ENCODE measurements at places on chromosomes 6 and 20.
A peak's percentile ranks its signal among the peaks of the same experiment; 100 is the strongest.

DNA sequence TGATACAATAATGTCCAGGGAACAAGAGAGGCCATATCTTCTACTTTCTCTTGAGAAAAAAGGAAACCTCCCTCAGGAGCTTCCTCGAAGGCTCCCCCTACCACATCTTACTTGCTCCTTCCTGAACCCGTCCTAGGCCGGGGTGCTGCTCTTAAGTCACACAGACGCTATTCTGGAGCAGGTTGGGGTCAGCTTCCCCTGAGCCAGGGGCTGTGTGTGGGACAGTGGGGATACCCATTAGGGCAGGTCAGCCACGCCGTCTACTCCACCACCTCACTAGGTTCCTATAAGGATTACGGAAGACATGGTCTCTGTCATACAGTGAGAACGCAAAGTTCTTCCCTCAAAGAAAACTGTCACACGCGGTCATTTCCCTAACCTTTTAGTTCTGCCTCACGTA, 8.2 kb upstream of the PPP1R3G start:
- DNase-seq: no peak

- peak; percentile 87 for DNase-seq
Measured at GRCh38 chr20:16922834-16923233, 174.7 kb downstream of the OTOR start.

GRCh38 chr6:52392944-52393343, 27.2 kb upstream of the EFHC1 start:
- DNase-seq: no peak

DNA sequence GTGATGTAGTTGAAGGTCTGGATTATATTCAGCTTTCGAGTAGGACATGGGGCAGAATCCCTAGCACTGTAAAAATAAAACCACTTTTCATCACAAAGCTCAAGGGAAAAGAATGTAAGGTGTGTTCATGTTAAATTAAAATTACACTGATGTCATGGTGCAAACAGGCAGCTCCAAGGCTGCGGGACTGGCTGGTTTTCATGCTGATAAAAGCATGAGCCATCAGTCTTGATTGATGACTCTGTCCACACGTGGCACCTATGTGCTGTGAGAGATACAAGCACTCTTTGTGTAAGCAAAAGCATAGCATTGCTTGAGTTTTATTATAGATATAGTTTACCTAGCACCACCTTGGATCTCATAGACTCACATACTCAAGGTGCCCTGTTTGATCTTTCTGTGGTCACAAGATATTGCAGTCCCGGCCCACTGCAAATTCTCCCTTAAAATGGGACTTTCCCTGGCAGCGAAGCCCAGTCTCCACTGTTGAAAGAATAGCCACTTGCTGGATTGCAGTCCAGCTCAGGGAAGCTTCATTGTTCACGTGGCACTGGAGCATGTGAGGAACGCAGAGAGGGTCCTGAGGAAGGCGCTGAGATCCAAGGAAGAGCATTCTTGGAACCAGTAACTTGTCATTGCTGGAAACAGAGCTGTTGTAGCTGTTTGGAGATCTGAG, 90.6 kb downstream of the TIAM2 start:
- no peak for DNase-seq

- no peak for DNase-seq
Measured at GRCh38 chr20:37529214-37529967, 1.7 kb upstream of the BLCAP start.

DNA sequence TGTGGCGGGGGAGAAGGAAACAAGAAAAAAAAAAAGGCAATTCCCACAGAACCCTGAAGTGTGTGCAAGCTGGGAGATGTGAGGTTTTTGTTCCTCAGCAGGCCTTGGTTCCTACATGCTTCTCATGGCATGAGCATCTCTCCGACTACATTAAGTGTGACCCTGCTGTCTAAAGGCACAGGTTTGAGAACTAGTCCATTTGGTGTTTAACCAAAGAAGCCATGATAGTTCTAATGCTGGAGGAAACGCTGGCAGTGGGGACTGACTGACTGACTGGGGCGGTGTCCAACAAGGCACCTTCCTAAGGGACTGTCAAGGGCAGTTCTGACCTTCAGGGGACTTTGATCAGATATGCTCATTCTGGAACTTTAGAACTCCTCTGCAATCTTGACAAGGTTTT, 3.8 kb downstream of the TXNDC5 start:
- DNase-seq: no peak

GRCh38 chr20:47502271-47503239, 868 bp downstream of the NCOA3 start:
- DNase-seq: peak; percentile 27

DNA sequence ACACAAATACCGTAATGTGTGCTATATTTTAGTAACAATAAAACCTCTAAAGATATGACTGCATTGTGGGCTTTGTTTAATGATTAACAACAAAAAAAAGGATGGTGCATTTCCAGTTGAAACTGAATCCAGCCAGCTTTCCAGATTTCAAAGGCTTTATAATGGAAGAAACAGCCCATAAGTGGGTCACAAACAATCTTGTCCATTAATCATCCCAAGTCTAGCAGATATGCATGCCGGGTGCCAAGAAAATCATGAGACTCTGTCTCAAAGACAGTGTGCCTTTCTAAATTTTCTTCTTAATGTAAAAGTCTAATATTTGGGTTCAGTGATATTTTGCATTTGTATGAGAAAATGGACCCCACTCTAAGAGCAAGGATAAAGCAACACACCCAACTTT, 20.6 kb upstream of the LAMP5 start:
- DNase-seq: no peak

- no peak for DNase-seq
Measured at GRCh38 chr20:3273371-3273770, 34.4 kb upstream of the SLC4A11 start.

DNA sequence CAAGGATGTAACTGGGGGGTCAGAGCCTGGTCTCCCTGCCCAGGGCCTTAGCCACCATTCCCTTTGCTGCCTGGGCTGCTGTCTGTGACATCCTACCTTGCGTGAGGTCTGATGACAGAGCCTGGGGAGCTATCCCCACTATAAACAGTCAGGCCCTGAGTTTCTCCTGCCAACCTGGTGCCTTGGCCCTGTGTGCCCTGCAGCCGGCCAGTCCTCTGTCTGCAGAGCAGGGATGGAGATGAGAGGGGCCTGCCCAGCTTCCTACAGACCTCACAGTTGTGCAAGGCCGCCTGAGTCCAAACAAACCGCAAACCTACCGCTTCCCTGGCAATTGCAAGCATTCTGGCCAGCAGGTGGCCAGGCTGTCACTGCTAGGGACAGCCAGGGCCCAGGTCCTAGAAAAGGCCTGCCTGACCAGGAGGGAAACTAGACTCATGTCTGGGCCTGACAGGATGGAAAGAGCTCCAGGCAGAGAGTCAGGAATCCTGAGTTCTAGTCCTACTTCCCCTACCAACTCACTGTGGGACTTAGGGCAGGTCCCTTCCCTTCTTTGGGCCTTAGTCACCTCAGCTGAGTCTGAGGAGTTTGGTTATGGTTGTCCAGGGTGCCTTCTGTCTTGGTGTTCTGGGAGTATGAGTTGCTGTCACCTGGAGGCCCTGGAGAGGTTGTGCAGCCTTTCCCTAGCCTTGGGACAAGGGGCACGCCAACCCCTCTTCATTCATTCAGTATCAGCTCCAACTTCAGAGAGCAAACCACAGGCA, 86.2 kb downstream of the VEGFA start:
- DNase-seq: no peak

- no peak for DNase-seq
Measured at GRCh38 chr6:168355716-168356522, 36.3 kb upstream of the DACT2 start.

DNA sequence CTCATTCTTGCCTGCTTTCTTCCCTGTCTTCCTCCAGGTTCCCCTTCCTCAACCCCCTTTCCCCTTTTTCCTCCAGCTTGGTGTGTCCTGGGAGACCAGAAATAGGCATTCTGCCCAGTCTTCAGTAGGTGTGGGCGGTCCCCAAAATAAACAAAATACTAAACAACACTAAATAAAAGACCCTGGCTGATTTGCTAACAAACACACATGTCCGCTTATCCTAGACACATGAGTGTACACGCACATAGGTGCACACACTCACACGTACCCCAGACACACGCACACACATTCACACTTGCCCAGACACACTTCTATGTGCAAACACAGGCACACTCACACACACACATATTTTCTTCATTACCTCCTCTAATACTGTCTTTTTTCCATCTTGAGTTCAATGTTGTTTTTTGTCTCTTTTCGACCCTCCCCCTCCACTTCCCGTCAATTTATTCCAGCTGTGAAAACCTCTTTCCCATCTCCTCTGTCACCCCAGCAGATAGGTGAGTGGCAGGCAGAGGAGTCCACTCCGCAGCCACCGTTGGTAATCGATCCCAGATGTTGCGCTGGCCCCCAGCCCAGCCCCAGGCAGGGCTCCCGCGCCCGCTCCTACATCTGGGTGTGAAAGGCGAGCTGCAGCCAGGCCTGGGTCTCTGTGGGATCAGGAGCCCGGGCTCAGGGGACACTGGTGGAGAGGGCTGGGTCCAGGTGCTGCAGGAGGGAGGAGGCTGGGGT, 56.9 kb upstream of the FOXP4 start:
- no peak for DNase-seq
